ENCODE measurements at places on chromosomes 16 and 17.

DNA sequence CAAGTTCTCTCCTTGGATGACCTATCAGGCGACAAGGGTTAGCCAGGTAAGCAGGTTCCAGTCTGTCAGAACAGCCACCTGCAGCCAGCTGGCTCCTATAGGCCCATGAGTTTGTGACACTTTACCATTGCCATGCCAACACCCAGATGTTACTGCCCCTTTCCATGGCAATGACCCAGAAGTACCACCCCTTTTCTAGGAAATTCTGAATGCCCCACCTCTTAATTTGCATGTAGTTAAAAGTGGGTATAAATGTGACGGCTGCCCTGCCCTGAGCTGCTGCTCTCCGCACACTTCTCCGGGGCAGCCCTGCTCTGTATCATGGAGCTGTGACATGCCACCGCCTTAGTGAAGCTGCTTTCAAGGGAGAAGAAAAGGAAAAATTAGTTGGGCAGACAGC, 10.0 kb upstream of the SECTM1 start:
- DNase-seq = no peak

DNA sequence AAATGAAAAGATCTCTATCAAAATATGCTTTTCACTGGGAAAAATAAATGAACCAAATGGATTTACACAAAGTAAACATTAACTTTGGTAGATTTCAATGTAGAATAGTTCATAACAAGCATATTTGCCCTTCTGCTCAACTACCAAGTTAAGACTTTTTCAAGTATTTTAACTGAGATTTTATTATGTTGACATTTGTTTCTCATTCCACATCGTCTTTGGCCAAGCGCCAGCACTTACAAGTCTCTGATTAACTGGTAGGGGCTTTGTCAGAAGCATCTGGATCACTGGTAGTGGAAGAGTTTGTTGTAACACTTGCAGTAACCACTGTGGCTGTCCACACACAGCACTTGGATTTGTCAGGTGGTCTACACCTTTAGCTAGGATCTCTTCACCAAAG, 22.9 kb downstream of the SLFN12L start:
- no peak for DNase-seq

GRCh38 chr17:7465597-7466275, 13.7 kb downstream of the ZBTB4 start:
- no peak for DNase-seq

DNA sequence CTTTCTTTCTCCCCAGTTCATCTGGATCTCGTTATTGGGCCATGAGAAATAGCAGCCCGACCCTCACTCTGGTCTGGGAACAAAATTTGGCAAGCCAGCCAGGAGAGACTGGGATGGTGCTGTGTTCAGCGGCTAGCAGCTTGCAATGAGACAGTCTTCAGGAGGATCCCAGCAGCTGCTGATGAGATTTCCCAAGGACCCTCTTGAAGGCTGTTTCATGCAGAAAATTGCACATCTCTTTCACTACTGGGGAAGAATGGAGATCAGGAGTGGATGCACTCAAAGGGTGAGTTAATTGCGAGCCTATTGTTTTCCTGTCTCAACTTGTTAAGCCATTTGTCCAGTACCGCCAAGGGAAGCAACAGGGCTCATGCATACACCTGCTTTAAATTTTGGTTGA, 5.5 kb upstream of the COIL start:
- no peak for DNase-seq

DNA sequence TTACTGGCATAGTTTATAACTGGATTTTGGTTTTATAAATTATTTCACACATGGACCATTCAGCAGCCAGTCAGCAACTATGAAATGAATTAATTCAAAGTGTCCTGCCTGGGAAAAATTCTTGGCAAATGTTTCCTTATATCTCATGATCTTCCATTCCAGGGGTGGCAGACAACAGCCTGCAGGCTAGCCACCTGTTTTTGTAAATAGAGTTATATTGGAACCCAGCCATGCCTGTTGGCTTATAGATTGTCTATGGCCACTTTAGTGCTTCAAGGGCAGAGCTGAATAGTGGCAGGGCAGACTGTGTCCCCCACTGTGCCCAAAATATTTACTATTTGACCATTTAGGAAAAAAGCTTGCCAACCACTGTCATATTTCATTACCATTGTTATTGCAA, 613.7 kb downstream of the TMEM114 start:
- DNase-seq = no peak

All from HS-5 (cell line).